ENCODE measurements at places on chromosomes 3 and 15.
A peak's percentile ranks its signal among the peaks of the same experiment; 100 is the strongest.

GRCh38 chr15:77628010-77628409 lies 4.7 kb downstream of the LINGO1 start:
- no peak for DNase-seq

DNA sequence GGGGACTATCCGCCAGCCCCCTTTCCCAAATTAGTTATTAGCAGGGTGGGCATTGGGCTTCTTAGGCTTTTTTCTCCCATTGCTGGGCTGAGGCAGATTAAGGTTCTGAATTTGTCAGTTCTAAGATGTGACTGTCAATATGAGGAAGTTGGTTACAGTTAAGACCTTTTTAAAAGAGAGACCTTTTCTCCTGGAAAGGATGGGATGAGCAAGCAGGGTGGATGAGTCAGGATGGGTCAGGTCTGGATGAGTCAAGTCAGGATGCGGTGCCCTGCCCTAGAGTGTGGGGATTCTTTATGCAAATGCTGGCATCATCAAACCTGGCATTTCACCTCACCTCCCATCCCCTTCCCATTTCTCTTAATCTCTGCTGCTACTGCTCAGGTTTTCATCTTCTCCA lies 1.9 kb downstream of the AEN start:
- peak; percentile 81 for DNase-seq

GRCh38 chr3:43162230-43163084 lies 56.6 kb upstream of the POMGNT2 start:
- DNase-seq: peak; percentile 27

- no peak for DNase-seq
These were observed 913 bp downstream of the FAM174B start for GRCh38 chr15:92654662-92655061.

- no peak for DNase-seq
These were observed 22.1 kb downstream of the SNRPN start for GRCh38 chr15:24976932-24977331.

Data from stimulated activated CD4-positive, alpha-beta T cell treated with anti-CD3 and anti-CD28 coated beads, Interleukin-4, amount 100 ng/mL, for 24 hours (primary cell).